ENCODE measurements at places on chromosomes 13 and 19.

GRCh38 chr13:100203696-100204367, 114.9 kb downstream of the PCCA start:
- no peak for DNase-seq

- DNase-seq = no peak
Observed at GRCh38 chr19:40671404-40671803, 19.0 kb downstream of the NUMBL start.

- no peak for DNase-seq
Observed at GRCh38 chr19:366205-366783, 21.7 kb upstream of the MIER2 start.

DNA sequence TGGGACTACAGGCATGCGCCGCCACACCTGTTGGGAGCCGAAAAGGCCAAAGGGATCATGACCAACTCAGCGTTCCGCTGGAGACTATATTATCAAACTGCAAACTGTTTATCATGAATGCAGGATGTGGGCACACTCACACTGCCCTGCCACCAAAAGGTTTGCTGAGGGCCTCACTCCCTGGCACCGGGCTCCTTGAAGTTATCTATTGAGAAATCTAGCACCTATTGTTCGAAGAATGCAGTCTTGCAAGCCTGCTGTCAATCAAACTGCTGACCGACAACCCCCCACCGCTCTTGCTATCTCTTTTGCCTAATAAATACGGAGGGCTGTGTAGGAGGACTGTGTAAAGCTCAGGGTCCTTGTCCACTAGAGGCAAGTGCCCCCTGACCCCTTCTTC, 5.2 kb upstream of the ZNF836 start:
- no peak for DNase-seq

DNA sequence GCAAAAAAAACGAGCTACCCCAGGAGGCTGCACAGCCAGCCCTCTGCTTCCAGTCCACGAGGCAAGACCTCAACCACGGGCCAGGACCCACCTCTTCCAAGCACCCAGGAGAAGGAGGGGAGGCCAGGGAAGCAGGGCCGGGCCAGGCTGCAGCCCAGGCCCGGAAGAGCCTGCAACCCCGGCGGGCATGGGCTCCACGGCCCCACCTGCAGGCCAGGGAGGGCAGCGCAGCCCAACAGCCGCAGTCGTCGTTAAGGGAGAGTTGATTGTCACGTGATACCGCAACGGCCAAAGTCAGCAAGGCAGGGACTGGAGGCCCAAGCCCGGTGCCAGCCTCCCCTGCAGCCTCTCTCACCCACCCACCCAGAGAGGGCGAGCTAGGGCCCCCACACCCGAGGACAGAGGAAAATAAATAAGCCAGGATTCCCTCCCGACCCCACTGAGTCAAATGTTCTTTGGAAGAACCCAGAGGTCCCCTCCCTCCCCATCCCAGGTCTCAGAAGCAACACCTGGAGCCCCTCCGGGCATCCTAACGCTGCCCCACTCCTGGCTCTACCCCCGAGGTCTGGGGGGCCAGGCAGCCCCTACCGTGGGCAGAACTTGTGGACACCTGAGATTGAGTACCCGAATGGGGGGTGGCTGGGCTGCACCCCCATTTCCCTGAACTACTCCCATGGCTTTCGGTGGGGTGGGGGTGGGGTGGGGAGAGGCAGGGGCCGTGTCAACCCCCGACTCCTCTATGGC, 5.2 kb upstream of the REXO1 start:
- DNase-seq = peak; percentile 55

GRCh38 chr19:39001041-39001440, 25.5 kb upstream of the FBXO17 start:
- DNase-seq = no peak

DNA sequence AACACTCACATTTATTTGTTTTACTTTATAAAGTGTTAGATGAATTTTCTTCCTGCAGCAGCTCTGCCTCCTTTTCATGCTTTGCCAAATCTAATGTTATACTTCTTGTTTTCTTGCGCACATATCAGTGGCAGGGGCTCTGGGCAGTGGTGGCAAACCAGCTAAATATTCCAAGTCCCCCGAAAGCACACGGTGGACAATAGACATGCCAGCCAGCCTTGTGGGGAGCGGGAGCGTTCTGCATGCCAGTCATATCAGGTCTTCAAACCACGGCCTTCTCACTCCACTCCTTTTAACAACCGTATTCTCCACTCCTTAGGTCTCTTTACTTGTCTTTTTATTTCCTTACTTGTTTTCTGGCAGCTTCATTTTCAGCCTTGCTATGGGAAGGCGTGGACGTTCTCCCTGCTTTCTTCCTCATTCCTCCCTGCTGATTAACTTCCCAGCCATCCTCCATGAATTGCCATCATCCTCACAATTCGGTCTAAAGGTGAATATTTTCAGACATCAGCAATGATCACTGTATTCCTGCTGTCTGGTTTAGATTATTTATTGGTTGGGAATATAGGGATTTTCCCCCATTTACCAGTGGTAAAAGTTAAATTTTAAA, 77.1 kb upstream of the WASF3 start:
- no peak for DNase-seq

GRCh38 chr19:3065675-3066357, 3.5 kb upstream of the TLE5 start:
- no peak for DNase-seq

- DNase-seq = no peak
Observed at GRCh38 chr13:66359910-66360552, 870.1 kb downstream of the PCDH9 start.

DNA sequence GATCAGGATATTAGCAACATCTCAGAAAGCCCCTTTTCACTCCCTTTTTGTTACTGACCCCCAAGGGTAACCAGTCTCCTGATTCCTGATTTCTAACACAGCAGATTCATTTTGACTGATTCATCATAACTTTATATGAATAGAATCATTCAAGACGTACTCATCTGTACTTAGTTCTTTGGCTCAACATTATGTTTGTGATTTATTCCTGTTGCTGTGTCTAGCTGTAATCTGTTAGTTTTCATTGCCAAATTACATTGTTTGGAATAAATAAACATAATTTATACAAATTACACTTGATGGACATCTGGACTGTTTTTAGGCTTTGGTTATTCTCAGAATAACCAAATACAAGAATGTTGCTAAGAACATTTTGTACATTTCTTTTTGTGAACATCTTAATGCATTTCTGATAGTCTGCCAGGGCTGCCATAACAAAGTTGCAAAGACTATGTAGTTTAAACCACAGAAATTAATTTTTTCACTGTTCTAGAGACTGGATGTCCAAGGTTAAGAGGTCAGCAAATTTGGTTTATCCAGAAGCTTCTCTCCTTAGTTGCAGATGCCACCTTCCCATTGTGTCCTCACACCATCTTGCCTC, 62.8 kb upstream of the EDNRB start:
- no peak for DNase-seq

GRCh38 chr13:91701975-91702374, 303.6 kb downstream of the GPC5 start:
- DNase-seq = no peak

DNA sequence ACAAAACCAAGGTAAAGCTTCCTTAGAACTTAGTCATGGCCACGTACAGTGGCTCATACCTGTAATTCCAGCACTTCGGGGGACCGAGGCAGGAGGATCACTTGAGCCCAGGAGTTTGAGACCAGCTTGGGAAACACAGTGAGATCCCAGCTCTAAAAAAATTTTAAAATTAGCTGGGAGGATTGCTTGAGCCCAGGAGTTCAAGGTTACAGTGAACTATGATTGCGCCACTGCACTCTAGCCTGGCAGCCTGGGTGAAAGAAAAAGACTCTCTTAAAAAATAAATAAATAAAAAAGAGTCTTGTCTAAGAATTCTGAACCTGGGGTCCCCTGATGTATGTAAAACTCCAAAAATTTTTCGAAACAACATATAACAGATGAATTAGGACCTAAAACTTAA, 34.9 kb downstream of the N4BP2L2 start:
- no peak for DNase-seq

DNA sequence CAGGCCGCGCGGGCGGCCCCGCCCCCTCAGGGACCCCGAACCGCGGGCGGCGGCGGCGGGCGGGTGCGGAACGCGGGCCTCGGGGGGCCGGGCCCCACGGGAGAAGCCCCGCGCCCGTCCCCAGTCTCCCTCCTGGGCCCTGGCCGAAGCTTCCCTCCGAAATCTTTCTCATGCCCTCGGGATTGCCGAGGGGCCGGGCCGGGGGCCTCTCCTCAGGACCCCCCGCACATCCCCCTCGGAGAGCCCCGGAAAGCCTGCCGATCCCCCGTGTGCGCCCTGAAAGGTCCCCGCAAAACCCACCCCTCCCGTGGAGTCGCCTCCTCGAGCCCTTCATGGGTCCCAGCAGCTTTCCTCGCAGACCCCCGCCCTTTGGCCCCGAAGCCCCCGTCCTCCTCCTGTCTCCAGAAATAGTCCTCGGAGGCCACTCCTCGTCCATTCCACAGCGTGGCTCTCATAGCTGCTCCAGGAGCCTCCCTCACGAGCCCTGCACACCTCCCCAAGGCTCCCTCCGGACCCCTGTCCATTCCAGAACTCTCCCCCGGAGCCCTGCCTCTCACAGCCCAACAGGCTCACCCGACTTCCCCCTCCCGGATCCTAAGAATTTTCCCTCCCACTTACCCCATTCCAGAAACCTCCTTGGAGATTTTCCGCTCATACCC, 555 bp downstream of the SAMD4B start:
- DNase-seq = no peak

DNA sequence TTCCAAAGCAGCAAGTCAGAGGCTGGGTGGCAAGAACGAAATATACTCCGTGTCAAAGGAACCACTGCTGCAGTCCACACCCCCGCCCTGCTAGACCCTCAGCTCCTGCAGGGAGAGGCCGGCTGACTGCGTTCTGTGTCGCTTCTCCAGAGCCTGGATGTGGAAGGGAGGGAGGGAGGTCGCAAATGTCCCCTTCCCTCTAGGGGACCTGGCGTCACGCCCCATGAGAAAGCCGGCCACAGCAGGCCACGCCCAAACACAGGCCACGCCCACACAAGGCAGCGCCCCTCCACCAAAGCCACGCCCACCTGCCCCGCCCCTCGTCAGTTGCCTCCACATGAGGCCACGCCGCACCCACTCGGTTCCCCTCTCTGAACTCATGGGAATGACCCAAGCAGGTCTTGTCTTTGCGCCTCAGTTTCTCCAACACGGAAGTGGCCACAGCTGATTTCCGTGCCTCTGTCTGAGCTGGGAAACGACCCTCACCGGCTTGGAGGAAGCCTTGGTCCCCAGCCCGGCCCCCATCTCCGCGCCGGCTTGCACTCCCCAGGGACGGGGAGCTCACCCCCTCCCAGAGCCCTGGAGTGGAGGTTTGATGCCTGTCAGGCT, 38.4 kb upstream of the TCF3 start:
- no peak for DNase-seq

- no peak for DNase-seq
Observed at GRCh38 chr19:604355-604754, 14.7 kb downstream of the HCN2 start.

- no peak for DNase-seq
Observed at GRCh38 chr13:109693213-109693612, 93.2 kb downstream of the IRS2 start.

DNA sequence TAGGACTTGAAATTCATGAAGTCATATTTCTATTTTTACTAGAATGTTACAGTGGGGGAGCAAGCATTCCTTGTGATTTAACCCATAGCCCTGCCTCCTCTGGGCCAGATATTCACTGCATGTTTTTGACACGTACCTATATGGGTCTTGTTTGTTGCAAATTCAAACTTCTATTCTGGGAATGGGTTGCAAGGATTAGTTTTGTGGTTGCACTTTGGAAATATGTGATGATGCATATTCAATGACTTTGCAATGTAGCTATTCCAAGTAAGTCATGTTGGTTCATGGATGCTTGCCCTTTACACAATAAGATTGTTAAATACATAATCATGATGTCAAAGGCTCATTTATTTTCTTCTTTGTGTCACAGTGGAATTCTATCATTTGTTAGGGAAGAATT, 440.8 kb downstream of the TDRD3 start:
- no peak for DNase-seq

DNA sequence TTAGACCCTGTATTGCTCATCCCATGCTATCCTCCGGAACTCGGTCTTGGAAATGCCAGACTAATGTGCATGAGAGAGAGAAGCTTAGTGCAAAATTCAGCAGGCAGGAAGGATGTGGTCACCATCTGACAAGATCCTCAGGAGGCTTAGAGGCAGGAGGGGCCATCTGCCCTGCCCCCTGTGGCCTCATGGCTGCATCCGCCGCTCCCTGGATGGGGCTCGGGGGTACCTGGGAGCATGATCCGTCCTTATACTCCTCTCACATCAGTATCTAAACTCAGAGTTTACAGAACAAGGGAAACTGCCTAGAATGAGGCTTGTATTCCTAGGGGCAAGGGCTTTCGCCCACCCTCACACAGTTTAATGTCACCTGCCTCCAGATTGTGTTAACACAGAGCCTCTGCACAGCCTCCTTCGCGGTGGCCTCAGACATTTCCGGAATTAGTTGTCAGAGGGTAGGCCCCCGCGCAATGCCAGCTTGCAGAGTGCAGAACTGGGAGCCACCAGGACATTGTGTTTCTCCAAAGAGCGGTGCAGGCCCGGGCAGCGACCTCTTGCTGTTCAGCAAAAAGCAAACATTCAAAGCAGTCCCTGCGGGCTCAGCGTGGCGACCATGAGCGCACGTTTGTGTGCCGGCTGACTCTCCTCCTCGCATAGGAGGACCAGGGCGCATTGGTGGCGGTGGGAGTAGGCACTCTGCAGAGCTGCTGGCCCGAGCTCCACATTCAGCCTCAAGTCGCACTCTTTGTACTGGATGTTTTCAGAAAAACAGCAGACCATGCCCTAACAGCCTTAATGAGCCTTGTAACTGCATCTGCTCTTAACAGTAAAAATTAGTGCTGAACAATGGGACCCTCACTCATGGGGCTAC, 39.1 kb downstream of the GPR12 start:
- peak; percentile 88 for DNase-seq

GRCh38 chr13:19695428-19695827, 62.0 kb downstream of the MPHOSPH8 start:
- no peak for DNase-seq

DNA sequence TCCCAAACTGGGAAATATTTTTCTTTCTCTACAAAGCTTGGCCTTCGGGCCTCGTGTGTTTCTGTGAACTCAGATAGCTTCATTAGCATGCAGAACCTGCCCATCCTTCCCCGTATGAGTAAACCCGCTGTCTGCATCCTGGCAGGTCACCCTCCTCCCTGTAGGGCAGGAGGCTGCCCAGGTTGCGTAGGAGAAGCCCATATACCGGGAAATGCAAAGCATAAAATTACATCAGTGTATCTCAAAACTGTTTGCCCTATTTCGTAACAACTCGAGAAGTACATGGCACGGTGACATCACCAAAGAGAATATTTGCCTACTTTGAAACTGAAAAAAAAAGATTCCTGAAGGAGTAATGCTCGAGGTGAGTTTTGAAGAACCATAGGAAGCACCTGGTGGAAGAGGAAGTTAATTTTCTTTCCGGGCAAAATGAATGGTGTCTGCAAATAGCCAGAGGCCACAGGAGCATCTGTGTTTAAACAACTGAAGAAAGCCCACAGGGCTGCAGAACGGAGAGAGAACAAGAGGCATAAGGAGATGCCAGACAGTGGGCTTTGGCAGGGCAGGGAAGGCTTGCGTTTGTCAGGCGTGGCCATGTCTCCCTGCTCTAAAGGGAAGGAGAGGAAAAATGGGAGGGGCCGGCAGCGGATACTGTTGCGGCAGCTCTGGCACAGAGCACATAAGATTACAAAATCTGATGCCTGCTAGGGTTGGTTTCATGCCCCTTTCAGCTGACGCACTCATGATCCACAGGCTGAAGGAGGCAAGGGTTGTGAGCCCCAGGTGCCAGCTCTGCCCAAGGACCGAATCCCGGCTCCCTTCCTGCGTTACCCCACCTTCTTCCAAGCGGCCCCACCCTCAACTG, 81.4 kb downstream of the IRS2 start:
- DNase-seq = no peak

Data from NCI-H1694 treated with DMSO at 0.1 percent for 48 hours (cell line).